ENCODE measurements at places on chromosomes 1 and 21. TPM values are rescaled to one million over a fixed set of nuclear protein-coding genes. Genes with fewer than 3 reads are reported as not detected.

DNA sequence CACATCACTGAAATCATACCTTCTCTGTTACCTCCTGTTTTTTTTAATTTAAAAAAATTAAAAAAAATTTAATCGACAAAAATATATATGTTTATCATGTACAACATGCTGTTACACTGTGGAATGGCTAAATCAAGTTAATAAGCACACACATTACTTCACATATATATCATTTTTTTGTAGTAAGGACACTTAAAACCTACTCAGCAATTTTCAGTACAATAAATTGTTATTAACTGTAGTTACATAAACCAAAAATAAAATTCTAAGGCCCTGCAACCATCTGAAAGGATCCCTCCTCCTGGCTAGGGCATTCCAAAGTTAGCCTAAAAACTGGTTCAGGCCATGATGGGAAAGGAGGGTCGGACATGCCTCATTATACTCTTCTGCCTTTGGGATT, 23.6 kb upstream of the COQ8A start:
- no peak for DNase-seq

Gene KCNAB2
- total RNA-seq, result 4.0 TPM

Gene AMPD1
- total RNA-seq, result not detected

Gene LPAR3
- total RNA-seq, result 1.3 TPM

Gene SPRR2A
- total RNA-seq, result not detected

Measured in RPMI7951 (cell line).